ENCODE measurements at places on chromosomes 1 and 21.

- peak; percentile 83 for DNase-seq
These were observed 53.5 kb upstream of the CNTN2 start for GRCh38 chr1:204989266-204990058.

GRCh38 chr1:169836198-169836597 is 41.5 kb upstream of the METTL18 start:
- no peak for DNase-seq

- no peak for DNase-seq
These were observed 54.6 kb upstream of the DEPDC1 start for GRCh38 chr1:68551459-68551858.

DNA sequence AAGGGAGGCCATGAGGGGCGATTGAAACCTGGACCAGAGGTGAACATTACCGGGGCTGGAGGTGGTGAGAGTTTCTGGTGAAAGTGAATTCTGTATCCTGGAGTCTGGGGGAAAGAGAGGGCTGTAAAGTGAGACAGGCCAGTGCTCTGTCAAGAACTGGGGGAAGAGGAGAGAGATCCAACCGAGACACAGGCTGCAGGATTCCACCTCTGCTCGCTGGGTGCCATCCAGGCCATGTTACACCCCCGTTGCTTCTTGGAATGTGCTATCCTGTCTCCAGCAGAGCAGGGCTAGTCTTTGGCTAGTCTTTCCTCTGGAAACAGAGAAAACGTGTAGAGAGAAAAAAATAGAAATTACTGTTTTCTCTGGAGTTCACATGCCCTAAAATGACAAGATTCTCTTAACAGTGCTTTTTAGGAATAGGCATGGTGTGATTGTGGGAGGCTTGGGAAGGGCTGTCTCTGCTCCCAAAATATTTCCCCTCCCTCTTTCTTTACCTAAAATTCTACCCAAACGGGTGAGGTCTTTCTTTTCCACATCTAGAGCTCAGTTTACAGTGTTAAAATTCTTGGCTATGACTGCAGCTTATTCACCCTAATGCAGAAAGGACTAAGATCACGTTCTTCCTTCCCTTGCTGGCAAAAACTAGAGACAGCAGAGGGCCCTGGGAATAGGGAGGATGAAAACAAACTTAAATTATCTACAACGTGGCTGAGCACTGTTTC is 16.5 kb upstream of the OVAAL start:
- DNase-seq, result no peak

DNA sequence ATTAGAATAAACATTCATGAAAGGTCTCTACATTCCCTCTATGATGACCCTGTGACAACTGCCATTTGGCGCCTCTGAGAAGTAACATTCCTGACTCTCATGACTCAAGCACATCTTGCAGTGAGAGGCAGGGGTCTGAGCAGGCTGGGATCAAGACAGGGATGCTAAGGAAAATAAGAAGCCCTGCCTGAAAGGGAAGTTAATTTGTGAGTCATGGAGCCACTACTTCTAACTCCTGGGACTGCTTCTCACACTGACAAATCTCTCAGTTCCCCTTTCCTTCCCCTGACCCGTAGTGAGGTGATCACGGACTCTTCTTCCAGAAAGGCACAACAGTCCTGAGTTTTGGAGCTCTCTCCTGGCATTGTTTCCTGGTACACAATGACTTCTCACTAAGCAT is 231.9 kb downstream of the TNR start:
- DNase-seq, result no peak

DNA sequence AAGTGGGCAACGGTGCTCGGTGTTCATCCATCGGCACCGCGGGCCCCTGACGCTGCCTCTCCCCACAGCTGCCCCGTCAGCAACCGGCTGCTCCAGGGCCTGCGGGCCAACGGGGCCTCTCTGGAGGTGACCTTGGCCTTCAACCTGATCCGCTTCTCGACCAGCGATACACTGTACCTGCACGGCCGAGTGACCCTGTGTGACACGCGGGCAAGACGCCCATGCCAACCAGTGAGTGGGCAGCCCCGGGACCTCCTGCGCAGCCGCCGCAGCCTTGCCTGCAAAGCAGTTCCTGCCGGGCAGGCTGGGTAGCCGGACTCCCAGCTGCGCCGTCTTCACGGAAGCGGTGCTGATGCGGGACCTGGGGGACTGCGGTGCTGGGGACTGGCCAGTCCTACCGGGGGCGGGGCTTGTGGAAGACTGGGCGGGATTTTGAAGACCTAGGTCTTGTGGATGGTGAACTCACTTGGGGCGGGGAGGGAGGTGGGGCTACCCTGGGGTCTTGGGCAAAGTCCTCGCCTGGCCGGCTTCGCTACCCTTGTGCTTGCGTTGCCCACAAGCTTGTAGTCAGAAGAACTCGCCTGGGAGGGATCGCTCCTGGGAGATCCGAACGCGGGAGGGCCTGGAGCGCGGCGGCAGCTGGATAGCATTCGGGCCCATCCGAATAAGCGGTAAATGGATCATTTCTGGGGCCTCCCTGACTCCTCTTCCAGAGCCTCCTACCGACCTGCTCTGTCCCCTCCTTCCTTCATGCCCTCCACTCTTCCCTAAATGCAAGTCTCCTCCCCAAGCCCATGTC is 8.8 kb upstream of the CEP85 start:
- no peak for DNase-seq

- DNase-seq, result no peak
These were observed 24.8 kb downstream of the LEMD1 start for GRCh38 chr1:205396967-205397616.

DNA sequence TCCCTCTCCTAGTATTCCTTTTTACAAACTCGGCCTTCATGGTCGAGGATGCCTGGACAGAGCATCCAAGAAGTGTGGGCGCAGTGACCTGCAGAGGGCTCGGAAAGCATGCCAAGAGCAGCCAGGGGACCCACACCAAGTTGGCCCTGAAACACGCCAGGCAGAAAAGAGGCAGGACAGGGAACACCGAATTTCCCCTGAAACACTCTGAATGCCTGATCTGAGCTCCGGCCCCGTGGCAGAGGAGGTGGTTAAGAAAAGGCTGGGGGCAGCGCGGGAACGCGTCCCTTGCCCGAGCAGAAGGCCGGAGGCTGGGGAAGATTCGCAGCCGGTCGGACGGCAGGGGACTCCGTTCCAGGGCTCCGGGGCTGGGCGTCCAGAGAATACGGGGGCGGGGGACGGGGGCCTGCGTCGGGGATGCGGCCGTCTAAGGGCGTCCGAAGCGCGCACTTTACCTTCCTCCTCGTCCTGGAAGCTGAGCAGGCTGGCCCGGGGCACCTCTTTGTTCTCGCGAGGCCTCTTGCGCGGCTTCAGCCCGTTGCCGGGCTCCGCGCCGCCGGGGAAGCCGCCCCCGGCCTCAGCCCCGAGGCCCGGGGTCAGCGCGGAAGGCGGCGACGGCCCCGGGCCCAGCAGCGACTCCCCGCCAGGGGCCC is 558 bp downstream of the PAXBP1 start:
- peak; percentile 46 for DNase-seq

DNA sequence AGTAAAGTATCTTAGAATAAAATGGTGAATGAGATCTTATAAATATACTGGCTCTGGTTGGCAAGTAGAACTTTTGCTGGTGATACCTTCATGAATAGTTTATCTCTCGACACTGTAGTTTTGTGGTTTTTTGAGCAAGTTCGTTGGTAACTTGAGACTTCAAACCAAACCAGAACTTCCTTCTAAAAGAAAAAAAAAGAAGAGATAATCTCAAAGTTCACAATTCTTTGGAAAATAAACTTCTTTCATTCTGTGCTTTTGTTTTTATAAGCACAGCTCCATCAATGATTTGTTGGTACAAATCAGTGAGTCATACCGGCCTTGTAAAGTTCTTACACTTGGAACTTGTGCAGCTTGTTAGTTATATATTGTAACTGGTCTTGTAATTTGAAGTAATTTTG is 2.3 kb downstream of the HIPK1 start:
- no peak for DNase-seq

DNA sequence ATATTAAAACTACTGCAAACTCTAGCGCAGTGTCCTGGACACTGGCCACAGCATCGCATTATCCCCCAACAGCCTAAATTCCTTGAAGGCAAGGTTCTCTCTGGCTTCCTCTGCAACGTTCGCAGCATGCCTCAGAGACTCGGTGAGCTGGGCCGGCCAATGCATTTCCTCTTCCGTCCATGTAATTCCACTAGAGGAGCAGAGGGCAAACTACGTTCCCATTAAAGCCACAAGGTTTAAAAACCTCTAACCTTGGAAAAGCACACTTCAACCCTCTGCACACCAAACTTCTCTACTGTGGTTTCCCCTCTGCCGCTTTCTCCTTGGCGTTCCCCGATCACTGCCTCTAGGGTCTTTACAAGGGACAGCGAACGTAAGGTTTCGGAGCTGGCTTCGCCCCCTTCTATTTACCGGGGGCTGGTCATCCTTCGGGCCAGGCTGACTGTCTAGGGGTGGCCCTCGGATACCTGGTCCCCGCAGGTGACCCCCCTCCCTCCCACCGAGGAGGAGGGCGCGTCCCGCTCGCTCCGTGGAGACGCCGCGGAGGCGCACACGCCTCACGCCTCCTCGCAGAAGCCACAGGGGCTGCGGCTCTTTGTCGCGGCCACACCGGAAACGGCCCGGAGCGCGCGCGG is 456 bp upstream of the SMYD2 start:
- peak; percentile 33 for DNase-seq

DNA sequence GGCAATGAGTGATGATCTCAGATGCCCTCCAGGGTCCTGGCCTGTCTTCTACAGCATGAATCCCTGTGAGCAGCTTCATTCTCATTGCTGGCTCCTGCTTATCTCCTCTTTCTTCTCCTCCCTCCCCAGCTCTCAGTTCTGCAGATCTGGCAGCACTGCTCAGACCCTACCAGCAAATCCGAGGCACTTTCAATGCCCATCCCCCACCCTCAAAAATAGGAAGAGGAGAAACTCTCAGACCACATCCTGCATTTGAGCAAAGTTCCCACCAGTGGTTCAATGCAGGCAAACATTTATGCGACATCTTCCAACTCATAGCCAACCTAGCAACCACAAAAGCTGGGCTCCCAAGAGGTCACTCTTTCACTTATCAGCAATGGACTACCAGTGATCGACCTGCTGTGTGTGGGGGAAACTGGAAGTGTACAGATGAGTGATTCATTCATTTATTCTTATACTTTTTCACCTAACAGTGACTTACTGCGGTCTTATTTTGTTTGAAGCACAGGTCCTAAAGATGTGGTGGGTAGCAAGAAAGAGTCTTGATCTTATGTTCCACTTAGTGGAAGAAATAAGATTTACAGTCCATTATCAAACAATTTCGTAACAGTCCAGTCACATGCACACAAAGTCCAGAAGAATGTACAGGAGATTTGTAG is 5.8 kb upstream of the CHI3L2 start:
- DNase-seq, result no peak

DNA sequence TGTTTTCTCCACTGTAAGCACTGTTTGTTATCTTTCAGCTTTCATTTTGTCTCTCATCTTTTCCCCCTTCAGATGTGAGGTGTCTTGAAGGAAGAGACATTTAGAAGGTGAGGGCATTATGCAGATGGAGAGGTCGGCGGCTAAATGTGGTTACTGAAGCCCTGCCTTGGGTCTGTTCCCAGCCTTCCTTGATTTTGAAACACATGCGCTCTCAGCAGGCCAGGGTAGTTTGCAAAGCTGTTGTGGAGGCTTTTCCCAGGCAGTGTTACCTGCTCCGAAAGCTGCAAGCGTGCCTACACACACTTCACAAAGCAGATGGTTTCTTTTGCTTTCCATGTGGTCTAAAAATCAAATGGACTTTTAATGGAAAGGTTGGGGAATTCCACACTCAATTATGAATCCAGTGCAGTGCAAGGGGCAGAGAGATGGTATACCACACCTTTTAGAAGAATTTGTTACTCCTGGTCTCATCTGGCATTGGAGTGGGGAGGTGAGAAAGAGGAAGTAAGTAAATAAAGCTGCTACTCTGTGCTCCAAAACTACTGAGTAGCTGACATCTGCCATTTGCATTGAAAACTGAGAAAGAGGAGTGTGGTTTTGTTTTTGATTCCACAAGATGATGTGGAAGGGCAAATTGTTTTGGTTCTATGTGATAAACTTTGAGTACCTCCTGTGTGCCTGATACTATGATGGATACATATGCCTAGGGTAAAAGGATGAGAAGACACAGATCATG is 91.9 kb downstream of the NFIA start:
- no peak for DNase-seq

- no peak for DNase-seq
These were observed 37.0 kb upstream of the TENT5B start for GRCh38 chr1:27049607-27050006.

GRCh38 chr1:240194120-240194519 is 102.4 kb downstream of the FMN2 start:
- DNase-seq, result no peak

- DNase-seq, result no peak
These were observed 27.5 kb upstream of the ROR1 start for GRCh38 chr1:63746129-63746864.

- DNase-seq, result no peak
These were observed 50.5 kb downstream of the RASSF5 start for GRCh38 chr1:206557636-206558473.

DNA sequence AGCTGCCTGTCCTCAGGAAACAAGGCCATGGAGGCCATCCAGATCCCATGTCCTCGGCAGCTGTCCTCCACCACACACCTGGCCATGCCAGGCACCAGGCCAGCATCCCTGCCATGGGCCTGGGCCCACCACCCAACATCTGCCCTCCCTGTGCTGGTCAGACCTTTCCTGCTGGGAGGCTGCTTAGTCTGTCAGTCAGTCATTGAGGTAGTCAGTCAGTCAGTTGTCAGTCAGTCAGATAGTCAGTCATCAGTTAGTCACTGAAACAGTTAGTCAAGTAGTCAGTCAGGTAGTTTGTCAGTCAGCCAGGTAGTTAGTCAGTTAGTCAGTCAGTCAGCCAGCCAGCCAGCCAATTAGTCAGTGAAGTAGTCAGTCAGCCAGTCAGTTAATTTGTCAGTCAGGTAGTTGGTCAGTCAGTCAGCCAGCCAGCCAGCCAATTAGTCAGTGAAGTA is 17.2 kb downstream of the KRTAP10-1 start:
- no peak for DNase-seq

GRCh38 chr1:11447903-11448302 is 31.1 kb upstream of the DISP3 start:
- no peak for DNase-seq

DNA sequence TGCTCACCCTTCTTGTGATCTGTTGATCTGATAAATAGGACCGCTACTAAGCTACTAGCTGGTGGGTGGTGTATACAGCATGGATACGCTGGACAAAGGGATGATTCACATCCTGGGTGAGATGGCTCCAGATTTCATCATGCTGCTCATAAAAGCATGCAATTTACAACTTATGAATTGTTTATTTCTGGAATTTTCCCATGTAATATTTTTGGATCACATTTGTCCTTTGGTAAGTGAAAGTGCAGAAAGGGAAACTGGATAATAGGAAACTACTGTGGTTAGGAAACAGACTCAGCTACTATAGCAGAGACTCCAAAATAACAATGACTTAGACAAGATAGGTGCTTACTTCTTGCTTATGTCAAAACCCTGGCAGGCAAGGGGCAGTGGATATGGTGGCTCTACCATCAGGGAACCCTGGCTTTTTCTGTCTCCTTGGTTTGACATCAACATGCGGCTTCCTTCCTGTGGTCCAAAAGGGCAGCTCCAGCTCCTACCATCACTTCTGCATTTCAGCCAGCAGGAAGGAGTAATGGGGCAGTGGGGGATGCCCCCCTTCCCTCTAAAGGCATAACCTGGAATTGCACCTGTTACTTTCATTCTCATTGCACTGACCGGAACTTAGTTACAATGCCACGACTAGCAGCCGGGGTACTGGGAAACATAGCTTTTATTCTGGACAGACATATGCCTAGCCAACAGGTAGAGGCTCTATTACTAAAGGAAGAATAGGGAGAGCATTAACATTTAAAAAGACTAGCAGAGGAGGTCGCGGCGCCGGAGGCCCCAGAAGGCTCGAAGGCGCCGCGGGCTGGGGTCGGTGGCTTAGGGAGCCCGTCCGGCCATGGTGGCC is 13.8 kb upstream of the AK2 start:
- DNase-seq, result no peak
